ENCODE measurements at places on chromosomes 5 and 9.

DNA sequence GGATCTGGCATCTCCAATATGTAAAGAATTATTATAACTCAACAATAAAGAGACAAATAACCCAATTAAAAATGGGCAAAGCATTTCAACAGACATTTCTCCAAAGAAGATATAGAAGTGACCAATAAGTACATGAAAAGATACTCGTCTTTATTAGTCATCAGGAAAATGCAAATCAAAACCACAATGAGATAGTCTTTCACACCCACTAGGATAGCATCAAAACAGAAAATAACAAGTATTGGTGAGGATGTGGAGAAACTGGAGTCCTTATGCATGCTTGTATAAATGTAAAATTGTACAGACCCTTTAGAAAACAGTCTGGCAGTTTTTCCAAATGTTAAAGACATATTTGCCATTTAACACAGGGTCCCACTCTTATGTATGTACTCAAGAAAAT is 39.1 kb upstream of the ITGA1 start:
- DNase-seq = no peak

GRCh38 chr5:128424646-128425045 is 113.4 kb downstream of the FBN2 start:
- DNase-seq = no peak

GRCh38 chr5:103362211-103362610 is 103.6 kb downstream of the MACIR start:
- DNase-seq = no peak

DNA sequence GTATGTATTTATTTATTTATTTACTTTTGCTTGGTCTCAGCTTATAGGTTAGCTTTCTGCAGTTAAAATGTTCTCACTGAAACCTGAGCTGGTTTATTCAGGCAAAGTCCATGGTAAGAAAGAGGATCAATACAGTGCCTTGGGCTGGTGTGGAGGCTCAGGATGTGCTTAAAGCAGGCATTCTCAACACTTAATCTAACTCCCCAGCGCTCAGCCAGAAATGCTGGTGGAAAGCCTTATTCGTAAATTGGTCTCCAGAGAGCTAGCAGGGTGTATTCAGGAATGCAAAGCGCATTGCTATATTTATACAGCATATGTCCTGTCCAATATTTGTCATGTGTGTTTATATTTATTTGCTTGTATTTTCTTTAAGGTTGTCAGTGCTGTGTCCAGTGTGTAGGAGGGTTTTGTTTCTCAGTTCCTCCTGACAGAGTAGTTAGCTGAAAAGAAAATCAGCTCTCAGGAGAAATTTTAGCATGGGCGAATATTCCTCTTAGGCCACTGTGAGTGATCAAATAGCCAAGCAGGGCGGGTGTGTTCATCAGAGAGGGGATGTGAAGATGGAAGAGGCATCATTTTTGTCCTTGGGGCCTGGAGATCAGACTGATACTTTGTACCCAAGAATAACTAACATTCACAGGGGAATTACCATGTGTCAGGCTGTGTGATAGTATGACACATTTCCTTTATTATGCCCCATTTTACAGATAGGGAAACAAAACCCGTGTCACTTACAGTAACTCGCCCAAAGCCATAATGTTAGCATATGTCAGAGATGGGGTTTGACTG is 65.8 kb downstream of the DOCK2 start:
- DNase-seq = no peak

DNA sequence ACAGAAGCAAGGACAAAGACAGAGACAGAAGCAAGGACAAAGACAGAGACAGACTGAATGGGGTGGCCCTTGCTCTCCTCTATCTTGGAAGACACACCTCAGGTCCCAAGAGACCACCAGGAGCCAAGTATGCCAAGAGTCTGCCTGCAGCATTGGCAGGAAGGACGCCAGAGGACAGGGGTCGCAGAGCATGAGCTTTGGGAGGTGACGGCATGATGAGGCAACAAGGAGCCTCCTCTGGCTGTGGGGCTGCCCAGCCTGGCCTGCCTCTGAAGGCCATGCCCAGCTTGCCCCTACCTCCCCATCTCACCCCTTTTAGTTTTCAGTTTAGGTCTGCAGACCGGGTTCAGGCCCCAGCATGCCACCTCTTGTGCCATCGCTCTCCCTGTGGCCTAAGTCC is 17.6 kb downstream of the PDGFRB start:
- DNase-seq = no peak

- DNase-seq = no peak
Measured at GRCh38 chr9:38043931-38044623, 24.9 kb downstream of the SHB start.

DNA sequence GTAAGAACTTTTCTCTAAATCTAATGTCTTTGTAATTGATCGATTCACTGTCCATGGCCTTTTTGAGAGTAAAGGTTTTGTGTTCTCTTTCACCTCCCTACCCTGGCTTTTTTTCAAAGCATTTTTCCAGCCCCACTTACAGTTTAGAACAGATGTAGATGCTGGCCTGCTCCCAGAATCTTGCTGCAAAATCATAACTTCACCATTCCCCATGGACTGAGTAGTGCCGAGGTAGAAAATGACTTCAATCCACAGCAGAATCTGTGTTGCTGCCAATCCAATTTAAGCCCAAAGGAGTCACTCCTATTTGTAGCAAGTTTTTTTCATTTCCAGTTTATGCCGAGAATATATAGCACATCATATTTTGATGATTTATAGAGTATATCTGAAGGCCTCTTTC is 46.5 kb upstream of the CEMIP2 start:
- no peak for DNase-seq

DNA sequence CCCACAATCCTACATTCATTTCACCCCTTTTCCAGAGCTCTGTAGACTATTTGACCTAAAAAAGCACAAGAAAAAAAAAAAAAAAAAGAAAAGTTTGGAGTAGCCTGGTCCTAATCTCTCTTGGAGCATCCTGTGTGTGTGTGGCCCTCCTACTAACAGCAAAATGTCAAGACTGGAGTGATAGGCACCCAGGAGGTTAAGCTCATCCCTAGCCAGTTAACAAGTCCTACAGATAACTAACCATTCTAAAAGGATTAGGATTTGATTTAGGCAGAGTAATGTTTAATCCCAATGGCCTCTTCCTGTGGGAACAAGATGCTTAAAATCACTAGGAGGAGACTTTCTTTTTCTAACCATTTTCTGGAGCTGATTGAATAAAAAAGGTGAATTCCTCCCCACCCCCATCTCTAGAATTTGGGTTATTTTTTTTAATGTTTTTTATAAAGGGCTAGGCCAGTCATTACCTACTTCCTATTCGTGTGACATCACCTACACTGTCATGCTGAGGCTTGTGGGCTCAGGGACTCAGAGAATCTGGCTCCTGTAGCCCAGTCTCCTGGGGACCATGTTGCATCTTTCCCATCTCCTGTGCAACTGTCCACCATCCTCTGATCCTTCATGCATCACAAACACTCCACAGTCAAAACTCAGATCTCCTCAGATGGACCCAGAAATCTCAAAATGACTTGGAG is 43.2 kb upstream of the NR3C1 start:
- DNase-seq = no peak

DNA sequence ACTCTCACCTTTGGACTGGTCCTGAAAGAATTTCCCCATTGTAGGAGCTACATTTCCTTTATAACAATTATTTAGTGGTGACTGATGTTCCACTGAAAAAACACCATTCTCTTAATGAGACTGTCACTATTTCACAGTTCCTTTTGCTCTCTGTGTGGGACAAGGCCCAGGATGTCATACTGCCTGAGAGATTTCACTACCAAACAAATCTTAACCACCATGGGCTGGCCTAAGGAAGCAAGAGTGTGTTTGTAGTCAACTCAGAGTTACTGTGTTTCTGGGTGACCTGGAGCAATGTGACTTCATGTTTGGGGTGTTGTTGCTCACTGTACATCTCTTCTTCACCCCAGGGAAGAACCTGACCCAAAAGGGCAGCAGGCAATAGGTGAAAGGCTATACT is 50.1 kb upstream of the ZNF608 start:
- no peak for DNase-seq

DNA sequence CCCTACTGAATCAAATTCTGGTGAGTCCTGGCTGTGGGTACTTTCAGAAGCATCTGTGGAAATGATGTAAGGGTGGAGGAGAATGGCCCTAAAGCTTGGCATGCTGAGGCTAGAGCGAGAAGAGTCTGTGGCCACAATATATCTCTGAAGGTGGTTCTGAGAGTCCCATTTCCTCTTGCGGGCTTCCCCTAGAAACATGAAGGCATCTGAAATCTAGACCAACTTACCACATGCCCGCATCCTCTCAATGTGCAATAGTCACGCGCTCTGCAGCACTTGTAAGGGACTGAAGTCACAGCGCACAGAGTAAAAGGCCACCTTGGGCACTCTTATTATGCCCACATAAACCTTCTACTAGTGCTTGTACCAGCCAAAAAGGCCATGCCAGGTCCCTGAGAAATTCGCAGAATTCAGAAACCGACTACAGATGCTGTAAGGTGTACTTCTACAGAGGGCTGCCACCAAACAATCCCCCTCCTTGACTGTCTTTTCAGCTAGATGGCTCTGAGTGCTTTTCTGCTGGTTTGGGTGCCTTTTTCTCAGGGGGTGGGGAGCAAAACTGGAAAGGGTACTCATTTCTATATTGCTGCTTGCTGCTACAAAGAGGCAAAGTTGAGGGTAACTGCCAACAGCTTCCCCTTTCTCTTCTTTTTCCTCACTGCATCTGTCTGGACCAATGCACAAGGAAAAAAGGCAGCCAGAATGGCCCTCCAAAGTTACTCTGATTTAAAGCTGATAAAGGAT is 107.3 kb downstream of the ZDHHC21 start:
- DNase-seq = peak; percentile 50
